ENCODE measurements at places on chromosomes 13 and 19.

- DNase-seq = no peak
Measured at GRCh38 chr13:34701919-34702318, 240.2 kb upstream of the NBEA start.

DNA sequence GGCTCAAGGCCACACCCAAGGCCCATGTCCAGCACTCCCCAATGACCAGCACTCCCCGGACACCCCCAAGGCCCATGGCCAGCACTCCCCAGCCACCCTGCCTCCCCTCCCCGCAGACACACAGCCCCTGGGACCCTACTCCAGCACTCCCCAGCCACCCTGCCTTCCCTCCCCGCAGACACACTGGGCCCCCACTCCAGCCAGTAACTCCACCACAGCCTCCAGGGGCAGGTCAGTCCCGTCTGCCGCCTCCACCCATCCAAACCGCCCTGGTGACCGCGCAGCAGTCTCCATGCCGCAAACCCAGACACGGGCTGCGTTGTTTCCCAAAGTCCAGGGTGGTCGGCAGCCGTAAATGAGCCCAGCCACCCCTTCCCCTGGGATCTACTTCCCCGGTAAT is 70.7 kb downstream of the SPACA7 start:
- no peak for DNase-seq

- DNase-seq = no peak
Measured at GRCh38 chr13:111856571-111856970, 210.4 kb upstream of the SOX1 start.

DNA sequence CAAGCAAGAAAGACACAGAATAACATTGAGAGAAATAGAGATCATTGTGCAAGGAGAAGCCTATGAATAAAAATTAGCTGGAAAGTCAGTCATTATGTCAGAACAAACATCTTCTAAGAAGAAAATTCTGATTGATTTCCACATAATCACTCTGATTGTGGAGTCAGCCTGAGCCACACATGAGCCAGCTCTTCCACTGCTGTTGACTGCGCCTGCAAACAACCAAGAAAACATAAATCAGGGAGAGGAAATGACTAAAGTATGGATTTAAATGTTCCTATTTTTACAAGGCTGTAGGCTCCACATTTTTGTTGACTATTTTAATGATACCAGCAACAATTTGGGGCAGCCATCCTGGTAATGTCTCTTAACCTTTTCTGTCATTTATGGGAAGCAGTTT is 962.3 kb downstream of the EFNB2 start:
- DNase-seq = no peak

GRCh38 chr19:35352177-35352447 is 4.4 kb downstream of the FFAR1 start:
- DNase-seq = no peak

GRCh38 chr13:38804536-38804935 is 117.7 kb downstream of the FREM2 start:
- DNase-seq = no peak

DNA sequence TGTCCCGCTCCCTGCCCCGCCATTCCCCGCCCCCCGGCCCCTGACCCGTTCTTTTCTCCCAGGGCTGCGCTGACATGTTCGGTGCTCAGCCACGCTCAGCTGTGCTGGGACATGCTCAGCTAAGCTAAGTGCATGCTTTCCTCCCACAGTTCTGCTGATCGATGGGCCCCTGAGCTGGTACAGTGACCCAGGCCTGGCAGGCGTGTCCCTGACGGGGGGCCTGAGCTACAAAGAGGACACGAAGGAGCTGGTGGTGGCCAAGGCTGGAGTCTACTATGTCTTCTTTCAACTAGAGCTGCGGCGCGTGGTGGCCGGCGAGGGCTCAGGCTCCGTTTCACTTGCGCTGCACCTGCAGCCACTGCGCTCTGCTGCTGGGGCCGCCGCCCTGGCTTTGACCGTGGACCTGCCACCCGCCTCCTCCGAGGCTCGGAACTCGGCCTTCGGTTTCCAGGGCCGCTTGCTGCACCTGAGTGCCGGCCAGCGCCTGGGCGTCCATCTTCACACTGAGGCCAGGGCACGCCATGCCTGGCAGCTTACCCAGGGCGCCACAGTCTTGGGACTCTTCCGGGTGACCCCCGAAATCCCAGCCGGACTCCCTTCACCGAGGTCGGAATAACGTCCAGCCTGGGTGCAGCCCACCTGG is 3.7 kb downstream of the TNFSF9 start:
- no peak for DNase-seq

DNA sequence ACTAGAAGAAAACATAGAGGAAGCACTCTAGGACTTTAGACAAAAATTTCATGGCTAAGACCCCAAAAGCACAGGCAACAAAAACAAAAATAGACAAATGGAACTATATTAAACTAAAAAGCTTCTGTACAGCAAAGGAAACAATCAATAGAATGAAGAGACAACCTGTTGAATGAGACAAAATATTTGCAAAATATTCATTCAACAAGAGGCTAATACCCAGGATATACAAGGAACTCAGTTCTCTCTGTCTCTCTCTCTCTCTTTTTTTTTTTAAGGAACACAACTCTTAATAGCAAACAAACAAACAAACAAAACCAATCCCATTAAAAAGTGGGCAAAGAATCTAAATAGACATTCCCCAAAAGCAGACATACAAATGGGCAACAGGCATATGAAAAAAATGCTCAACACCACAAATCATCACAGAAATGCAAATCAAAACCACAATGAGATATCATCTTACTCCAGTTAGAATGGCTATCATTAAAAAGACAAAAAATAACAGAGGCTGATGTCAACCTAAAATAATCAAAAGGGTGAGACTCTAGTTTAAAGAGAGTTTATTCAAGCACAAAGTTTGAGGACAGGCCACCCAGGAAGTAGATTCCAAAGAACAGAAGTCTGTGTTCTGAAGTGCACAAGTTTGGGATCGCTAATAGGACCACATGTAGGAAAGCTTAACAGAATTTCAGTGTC is 27.1 kb upstream of the SLC7A9 start:
- DNase-seq = no peak

DNA sequence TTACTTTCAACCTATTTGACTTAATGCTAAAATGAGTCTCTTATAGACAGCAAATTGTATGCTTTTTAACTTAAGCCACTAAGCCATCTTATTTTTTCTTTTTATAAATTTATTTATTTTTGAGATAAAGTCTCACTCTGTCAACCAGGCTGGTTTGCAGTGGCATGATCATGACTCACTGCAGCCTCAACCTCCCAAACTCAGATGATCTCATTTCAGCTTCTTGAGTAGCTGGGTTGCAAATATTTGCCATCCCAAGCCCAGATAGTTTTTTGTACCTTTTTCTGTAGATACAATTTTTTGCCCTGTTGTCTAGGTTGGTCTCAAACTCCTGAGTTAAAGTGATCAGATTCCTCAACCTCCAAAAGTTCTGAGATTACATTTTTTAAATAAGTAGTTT is 27.1 kb downstream of the ZNF714 start:
- DNase-seq = no peak

DNA sequence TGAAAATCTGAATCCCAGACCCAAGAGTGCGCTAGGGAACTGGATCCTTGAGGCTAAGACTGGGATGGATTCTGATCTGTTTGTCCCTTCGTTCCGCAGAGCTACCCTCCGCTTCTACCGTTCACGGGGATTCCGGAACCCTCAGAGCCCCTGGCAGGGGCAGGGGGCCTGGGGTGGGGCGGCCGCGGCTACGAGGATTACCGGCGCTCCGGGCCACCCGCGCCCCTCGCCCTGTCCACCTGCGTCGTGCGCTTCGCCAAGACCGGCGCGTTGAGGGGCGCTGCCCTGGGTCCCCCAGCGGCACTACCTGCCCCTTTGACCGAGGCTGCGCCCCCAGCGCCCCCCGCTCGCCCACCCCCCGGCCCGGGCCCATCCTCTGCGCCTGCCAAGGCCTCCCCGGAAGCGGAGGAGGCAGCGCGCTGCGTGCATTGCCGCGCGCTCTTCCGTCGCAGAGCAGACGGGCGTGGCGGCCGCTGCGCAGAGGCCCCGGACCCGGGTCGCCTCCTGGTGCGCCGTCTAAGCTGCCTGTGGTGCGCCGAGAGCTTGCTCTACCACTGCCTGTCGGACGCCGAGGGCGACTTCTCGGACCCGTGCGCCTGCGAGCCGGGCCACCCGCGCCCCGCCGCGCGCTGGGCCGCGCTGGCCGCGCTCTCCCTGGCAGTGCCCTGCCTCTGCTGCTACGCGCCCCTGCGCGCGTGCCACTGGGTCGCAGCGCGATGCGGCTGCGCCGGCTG is 7.1 kb downstream of the SPRED3 start:
- no peak for DNase-seq

- no peak for DNase-seq
Measured at GRCh38 chr13:33744589-33745369, 73.2 kb upstream of the RFC3 start.

DNA sequence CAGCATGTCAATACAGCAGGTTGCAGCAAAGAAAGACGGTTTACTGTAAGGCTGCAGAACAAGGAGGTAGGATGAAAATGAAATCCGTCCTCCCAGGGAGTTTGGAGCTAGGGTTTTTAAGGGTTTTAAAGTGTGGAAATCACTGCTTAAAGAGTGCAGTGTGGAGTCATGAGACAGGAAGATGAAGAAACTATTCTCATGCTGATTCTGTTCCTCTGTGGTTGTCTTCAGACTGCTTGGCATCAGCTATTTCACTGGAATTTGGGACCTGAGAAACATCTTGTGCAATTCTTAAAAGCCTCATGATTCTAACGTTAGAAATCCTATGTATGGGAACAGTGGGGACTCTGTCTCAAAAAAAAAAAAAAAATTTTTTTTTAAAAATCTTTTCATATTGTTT is 11.4 kb downstream of the ZNF331 start:
- DNase-seq = no peak

GRCh38 chr13:21637296-21637695 is 33.3 kb upstream of the MICU2 start:
- DNase-seq = no peak

GRCh38 chr19:18168673-18169381 is 4.8 kb upstream of the IFI30 start:
- no peak for DNase-seq

GRCh38 chr19:46700704-46701103 is 16.2 kb downstream of the PRKD2 start:
- no peak for DNase-seq

DNA sequence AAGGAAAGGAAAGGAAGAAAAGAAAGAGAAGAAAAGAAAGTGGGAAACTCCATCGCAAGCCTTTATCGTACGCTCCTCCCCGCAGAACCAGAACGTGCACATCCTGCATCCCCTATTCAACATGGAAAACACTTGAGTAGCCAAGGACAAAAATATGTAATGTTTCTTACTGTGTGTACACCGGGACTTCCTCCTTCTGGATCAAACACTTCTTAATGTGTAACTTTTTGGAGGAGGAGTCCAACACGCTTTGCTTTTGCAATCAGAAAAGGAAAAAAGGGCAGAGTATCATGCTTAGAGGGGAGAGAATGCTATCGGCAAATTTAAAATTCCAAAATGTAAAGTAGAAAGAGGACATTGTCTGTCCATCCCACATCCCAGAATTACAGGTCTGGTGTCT is 7.8 kb upstream of the SHFL start:
- DNase-seq = no peak

- no peak for DNase-seq
Measured at GRCh38 chr13:111492341-111492950, 172.0 kb downstream of the TEX29 start.

DNA sequence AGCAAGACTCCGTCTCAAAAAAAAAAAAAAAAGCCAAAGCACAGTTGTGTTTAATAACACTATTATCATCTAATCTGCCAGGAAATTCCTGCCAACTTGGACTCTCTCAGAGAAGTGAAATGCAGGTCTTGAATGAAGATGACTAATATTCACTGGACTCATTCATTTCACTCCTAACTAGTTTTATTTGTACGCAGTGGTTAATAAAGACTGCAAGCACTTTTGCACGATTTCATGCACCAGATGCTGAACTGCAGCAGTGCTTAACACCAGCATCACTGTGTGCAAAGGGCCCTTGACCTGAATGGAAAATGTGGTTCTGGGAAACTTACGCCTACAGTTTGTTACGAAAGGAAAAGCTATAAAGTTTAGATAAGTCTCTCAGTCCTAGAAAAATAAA is 63.3 kb downstream of the DHRS12 start:
- no peak for DNase-seq

DNA sequence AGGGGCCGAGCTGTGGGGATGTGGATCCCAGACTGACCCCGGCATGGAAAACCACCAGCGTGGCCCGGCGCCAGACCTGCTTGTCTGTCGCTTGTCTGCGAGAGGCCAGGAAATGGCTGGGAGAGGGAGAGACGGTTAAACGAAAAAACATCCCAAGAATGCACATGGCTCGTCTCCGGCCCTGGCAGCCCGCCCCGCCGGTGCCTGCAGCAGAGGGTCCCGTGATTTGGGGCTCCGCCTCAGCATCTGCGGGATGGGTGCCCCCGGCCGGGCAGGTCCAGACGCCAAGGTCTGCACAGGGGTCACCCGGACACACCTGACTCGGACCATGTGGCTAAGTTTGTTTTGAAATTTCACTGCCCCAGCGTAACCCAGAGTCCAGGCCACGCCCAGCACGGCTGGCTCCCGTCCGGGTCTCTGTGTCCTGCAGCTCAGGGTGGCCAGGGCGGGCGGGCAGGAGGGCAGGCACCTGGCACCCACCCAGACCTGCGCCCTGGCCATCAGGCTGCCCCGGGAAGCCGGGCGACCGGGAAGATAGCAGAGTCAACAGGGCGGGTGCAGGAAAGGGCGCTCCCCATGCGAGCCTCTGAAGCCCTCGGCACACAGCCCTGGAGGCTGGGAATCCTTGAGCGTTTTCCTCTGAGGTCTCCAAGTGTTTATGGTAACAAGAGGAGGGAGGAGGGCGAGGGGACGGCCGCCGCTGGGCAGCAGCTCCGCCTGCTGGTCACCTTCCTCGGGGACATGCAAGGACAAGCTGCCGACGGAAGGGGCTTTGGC is 103.2 kb downstream of the GADD45B start:
- DNase-seq = peak; percentile 49

DNA sequence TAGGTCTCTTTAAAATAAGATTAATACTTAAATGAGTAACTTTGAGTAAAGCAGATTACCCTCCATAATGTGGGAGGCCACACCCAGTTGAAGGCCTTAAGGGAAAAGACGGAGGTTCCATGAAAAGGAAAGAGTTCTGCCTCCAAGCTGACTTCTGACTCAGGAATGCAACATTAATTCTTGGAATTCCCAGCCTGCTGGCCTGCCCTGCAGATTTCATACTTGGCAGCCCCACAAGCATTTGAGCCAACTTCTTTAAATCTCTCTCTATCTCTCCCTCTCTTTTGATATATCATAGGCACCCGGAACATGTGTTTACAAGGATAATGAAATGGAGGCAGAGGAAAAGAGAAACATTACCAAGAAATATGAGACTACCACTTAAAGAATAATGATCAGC is 902.3 kb upstream of the MIR17HG start:
- DNase-seq = no peak

GRCh38 chr13:39536906-39537305 is 66.1 kb downstream of the LHFPL6 start:
- no peak for DNase-seq

- no peak for DNase-seq
Measured at GRCh38 chr19:35718345-35719041, 690 bp downstream of the KMT2B start.

GRCh38 chr13:49935171-49936074 is 717 bp downstream of the SPRYD7 start:
- DNase-seq = peak; percentile 1
